ENCODE measurements at places on chromosomes 1 and 21.
A peak's percentile ranks its signal among the peaks of the same experiment; 100 is the strongest.

DNA sequence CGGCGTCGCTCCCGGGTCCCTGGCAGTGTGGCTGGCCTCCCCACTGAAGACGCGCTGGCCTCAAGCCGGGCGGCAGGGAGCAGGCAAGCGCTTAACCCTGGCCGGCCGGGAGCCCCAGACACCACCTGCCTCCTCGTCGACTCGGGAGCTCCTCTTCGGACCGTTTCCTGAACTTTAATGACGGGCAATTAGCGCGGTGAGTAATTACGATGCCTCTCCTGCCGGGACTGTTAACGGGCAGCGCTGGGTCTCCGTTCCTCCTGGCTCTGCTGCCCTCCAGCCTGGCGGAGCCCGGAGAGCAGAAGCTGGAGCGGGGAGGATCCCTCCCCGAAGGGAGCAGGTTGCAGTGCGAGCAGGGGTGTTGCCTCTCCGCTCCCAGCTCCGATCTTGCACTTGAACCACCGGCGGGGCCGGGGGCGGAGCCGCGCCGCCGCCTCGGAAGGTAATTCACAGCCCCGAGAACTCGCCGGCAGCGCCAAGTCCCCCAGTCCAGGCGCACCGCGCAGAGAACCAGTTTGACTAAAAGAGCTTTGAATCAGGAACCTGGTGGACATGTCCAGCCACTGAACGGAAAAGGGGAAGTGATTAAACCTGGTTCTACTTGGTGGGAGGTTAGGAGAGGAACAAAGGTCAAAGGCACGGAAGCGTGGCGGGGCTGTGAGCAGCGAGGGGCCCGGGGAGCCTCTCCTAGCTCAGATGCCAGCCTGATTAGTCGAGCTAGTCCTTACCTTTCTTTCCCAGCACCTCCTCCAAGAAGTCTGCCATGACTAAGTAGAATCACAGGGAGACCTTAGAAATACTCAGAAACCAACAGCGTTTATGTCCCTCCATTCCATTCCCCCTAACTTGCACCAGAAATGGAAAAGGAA lies 18.3 kb upstream of the PLEKHA6 start:
- peak; percentile 58 for DNase-seq

- no peak for DNase-seq
Observed at GRCh38 chr1:97010566-97011264, 289.1 kb downstream of the PTBP2 start.

DNA sequence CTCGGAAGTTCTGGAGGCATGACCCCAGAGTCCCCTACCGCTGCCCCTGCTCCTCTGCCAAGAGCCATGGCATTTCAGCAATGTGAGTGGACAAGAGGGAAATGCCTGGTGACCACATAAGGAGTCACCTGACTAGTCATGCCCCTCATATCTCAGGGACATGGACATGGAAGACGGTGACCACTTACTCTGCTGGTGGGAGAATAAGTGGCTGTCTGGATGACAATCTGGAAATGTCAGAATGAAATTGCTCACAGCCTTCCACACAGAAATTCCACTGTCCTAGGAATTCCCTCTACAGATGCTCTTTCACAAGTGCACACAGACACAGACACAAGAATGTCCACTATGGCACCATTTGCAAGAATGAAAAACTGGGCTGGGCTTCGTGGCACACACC lies 24.3 kb upstream of the PLEKHG5 start:
- DNase-seq = no peak

DNA sequence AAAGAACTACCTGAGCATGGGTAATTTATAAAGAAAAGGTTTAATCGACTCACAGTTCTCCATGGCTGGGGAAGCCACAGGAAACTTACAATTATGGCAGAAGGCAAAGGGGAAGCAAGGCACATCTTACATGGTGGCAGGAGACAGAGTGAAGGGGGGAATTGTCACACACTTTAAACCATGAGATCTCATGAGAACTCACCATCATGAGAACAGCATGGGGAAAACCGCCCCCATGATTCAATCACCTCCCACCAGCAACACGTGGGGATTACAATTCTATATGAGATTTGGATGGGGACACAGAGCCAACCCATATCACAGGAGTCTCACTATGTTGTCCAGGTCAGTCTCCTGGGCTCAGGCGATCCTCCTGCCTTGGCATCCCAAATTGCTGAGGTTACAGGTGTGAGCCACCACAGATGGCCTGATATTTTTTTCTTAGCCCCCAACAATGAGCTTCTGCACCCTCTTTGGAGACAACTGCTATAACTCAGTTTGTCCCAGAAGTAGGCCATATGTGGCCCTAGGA lies 22.5 kb upstream of the MORC3 start:
- no peak for DNase-seq

GRCh38 chr1:222777977-222778376 lies 36.9 kb upstream of the DISP1 start:
- no peak for DNase-seq

DNA sequence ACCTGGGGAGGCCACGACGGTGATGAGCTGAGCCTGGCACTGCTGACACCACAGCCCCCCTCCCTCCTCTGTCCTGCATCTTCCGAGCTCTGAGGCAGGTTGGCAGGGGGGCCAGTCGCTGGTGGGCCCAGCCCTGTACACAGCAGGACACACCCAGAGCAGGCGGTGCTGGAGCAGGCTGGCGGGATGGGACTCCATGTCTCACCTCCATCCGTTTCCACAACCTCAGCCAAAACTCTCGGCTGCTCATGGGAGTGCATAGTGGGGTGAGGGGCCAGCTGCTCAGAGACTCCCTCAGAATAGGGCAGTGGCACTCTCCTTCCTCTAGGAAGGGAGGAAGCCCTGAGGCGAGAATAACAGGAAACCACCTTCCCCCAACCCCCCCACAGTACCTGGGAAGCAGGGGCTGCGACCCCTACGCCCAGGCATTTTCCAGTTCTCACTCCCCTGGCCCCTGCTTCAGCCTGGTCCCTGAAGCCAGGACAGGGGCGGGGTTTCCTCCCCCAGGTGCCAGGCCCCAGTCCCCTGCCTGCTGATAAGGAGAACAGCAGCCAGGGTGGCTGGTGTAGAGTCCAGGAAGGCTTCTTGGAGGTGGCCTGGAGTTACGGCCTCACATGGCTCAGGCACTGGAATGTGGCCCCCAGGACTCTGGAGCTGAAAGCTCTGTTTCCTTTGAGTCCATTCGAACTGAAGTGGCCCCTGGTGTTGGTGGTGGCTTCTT lies 3.2 kb upstream of the IBA57 start:
- no peak for DNase-seq

- peak; percentile 34 for DNase-seq
Observed at GRCh38 chr1:101291562-101292380, 55.0 kb downstream of the S1PR1 start.

DNA sequence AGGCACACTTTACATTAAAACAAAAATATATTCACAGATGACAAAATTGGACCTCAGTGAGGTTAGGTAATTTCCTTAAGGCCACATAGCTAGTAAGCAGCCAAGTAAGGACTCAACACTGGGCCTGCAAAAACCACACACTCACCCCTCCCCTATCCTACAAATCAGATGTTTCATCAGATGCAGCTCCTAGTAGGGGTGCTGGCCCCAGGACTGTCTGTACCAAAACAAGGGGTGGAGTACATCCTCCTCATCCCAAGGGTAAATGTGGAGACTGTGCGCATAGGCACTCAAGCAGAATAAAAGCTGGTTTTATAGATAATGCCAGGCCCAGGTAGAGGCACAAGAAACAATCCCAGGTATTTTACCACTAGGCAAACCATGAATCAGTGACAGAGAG lies 25.7 kb downstream of the URB1 start:
- DNase-seq = no peak

DNA sequence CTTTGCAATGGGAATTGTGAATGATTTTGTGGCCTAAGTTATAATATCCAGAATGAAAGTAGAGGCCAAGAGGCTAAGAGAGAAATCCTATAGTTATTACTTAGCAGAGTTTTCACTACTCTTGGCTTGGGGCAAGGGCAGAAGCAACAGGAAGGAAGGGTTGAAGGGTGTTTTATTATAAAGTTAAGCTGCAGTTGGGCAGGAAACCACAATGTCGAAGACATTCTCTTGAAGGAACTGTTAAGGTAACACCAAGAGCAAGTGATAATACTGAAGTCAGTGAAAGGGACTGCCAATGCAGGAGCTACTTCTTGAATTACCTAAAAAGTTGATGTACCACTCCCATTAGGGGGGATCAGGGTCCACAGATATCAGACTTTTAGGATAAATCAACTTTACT lies 8.3 kb downstream of the XCL2 start:
- DNase-seq = no peak

GRCh38 chr1:113912594-113913311 lies 7.6 kb downstream of the DCLRE1B start:
- DNase-seq = no peak

GRCh38 chr1:155978973-155979429 lies 654 bp upstream of the ARHGEF2 start:
- DNase-seq = no peak

DNA sequence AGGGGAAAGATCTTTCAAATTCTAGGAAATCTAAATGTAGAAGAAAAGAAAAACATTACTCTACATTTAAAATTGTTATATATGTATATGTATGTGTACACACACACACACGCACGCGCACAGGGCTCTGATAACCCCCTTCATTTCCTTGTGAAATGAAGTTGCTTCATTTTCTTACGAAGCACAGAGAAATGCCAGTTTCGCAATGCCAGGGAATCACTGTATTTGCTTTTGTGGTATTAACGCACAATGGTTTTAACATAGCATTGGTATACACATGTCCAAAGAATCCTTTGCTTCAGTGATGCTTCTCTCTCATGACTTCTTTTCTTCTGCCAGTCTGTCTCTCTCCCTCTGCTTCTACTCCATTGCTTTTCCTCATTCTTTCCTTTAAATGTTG lies 8.4 kb upstream of the DDAH1 start:
- no peak for DNase-seq

DNA sequence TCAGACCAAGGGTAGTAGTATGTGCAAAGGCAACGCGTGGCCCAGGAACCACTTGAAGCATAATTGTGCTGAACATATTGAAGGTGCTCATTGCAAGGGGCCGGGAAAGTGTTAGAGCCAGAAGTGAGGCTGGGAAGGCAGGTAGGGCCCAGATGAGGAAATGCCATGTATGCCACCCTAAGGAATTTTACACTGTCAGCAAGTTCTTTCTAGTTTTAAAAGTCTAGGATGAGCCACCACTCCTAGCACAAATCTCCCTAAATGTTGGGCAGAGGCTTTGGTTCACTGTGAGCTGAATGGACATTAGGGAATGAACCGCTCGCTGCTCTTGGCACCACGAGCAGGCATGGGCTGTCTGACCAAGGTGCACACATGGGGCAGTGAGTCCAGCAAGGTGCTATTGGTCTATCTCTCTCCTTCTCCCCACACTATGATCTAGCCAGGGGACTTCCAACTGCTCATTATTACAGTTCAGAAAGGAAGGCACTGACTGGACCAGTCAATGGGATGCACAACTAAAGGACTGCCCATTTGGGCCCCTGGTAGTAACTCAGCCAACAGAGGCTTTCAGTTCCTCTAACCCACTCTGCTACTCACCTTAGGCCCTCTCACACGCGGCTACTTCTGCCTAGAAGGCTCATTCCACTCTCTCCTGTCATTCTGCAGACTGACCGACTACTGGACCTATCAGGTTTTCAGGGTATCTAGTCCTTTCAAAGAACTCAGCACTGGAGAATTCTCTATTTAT lies 2.0 kb downstream of the KANK4 start:
- no peak for DNase-seq

DNA sequence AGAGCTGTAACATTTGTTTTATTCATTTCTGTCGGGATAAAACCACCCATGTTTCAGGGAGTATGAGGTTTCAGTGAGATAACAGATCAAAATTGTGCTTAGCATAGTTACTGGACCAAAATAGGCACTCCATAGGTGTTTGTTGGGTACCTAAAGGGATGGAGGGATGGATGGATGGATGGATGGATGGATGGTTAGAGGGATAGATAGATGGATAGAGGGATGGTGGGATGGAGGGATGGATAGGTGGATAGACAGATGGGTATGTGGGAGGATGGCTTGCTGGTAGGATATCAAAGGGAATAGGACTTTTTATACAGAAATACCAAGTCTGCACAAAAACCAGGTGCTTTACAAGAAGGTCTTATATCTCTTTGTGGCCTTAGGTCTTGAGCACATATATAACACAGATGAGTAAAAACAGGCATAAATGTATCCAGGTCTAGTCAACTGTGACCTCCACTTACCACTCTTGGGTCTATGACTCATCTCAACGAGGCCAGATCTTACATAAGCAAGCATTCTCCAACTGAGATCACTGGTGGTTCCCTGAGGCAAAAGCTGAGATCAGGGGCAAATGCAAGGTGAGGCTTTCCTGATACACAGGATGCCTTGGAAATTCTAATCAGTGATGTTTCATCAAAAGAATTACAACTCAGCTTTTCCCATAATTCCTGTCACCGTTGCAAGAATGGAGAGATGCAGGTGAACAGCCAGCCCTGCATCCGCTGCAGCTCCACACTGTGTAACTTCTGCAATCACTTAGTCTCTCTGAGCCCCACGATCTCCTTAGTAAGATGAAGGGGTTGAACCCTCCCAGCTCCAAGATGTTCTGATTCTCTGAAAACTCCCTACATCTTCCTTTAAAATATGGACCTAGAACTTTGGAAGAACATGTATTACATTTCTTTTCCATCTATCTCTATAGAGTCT lies 32.0 kb downstream of the PTAFR start:
- no peak for DNase-seq

DNA sequence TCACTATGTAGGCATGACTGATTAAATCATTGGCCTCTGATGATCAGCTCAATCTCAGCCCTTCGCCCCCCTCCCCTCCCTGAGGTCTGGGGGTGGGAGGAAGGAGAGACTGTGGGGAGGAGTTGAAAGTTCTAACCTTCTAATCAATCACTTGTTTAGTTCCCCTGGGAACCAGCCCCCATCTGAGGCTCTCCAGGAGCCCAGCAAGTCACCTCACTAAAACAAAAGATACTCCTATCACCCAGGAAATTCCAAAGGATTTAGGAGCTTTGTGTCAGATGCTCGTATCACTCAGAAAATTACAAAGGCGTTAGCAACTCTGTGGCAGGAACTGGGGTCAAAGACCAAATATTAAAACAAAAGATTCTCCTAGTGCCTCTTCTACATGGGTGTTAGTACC lies 21.6 kb downstream of the SYF2 start:
- no peak for DNase-seq

GRCh38 chr21:45211661-45212060 lies 76.0 kb downstream of the POFUT2 start:
- DNase-seq = no peak

DNA sequence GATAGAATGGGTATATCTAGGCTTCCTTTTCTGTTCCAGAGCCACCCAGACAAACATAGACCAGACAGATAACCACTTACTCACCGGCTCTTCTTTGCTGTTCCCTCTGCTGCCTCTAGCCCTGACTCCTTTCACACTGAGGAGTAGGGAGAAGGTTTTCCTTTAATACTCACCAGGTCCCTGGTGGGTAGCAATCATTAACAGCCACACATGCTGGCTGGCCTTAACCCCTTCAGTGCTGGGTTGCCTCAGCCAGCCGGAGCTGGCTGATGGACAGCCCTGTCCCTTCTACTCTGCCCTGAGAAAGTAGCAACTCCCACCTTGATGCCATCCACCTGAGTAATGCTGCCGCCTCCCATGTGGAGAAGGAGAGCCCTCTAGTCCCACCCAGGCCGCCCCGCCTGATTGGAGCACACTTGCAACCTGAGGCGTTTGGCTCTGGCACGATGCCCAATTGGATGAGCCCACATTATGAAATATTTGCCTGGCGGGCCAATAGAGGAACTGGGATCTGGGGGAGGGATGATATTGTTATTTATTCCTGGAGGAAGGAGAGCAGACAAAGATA lies 71.6 kb downstream of the PLEKHA6 start:
- DNase-seq = no peak

GRCh38 chr1:169486281-169487051 lies 722 bp upstream of the SLC19A2 start:
- DNase-seq = no peak

All from activated naive CD4-positive, alpha-beta T cell treated with anti-CD3 and anti-CD28 coated beads, Interleukin-2, amount 50 U/mL, for 16 hours (primary cell).